ENCODE measurements at places on chromosomes 2 and 18.

- no peak for DNase-seq
Observed at GRCh38 chr2:3637692-3638455, 20.1 kb upstream of the ALLC start.

DNA sequence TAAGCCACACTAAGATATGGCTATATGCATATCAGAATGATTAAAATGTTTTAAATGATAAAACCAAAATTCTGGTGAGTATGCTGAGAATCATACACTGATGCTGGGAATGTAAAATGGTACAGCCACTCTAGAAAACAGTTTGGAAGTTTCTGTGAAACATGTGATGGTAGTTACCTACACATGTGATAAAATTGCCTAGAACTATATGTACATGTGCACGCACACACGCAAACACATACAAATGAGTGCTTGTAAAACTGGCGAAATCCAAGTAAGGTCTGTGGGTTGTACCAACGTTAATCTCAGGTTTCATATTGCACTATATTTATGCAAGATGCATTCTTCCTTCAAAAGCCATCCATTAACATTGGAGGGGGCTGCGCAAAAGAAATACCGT lies 195.0 kb upstream of the RAB6C start:
- no peak for DNase-seq

DNA sequence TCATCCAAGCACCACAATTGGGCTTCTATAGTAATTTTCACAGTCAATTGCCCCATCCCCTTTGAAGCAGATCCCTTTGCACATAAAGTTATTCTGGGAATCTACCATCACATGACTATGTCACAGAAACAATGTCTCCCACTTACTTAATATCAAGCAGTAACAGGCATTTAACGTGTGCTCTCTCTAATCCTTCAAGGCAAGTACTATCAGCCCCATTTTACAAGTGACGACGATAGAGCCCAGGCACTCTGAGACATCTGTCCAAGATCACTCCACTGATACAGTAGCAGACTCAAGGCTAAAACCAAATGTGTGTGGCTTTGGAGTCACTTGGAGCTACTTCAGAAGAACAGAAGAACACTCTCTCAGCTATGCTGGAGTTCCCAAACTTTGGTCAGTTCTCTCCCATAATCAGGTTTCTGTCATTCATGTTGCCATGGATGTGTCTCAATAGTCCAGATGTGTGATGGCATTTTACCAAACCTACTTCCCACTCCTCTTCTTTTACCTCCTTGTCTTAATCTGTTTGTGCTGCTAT lies 39.7 kb downstream of the PID1 start:
- no peak for DNase-seq

DNA sequence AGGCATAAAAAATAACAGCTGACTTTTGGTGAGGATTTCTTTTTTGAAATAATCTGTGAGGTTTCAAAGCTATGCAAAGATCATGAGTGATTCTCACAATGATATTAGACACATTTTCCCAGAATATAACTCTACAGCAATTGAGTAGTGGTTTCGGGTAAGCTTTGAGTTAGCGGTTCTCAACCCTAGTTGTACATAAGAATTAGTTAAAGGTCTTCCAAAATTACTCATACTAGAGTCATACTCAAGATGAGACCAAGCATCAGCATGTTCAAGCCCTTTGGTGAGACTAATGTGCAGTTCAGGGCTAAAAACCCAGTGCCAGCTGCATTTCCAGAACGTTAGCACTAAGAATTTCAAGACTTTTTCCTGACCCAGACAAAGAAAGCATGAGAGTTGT lies 31.1 kb downstream of the DSG4 start:
- DNase-seq, result no peak

GRCh38 chr2:226580403-226580802 lies 219.2 kb downstream of the IRS1 start:
- no peak for DNase-seq

DNA sequence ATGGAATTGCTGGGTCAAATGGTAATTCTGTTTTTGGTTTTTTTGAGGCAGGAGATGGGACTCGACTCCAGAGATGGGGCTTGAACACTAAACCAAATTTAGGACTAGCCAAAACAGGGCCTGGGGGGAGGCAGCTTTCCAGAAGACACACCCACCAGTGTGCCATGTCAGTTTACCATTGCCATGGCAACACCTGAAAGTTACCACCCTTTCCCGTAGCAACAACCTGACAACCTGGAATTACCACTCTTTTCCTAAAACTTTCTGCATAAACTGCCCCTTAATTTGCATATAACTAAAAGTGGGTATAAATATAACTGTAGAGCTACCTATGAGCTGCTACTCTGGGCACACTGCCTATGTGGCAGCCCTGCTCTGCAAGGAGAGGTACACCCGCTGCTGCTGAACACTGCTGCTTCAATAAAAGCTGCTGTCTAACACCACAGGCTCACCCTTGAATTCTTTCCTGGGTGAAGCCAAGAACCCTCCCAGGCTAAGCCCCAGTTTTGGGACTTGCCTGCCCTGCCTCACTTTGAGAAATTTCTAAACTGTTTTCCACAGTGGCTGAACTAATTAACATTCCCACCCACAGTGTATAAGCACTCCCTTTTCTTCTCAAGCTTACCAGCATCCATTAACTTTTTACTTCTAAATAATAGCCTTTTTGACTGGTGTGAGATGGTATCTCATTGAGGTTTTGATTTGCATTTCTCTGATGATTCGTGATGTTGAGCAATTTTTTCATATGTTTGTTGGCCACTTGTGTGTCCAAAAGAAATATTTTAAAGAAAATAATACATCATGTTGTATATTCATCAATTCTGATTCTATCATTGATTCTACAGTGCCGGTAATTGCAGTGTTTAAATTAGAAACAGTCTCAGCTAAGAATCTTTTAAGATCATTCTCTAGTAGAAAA lies 10.6 kb downstream of the CDK15 start:
- no peak for DNase-seq

- DNase-seq, result no peak
Observed at GRCh38 chr2:23387221-23387550, 2.2 kb downstream of the KLHL29 start.

DNA sequence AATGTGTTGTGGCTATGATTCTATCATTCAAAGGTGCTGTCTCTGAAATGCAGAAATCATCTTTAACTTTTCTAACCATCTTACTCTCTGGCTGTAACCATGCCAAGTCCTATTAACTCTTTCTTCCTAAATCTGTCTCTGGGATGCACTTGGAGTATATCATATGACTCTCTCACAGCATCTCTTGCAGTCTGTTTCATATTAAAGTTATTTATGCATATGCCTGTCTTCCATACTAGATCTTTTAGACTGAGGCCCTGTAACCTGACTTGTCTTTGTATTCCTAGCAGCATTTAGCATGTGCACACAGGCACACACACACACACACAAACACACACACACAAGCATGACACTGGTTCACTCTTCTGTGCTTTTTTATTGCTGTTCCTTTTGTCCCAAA lies 320.6 kb downstream of the ETAA1 start:
- DNase-seq, result no peak

Measured in NCI-H2029 treated with DMSO at 0.1 percent for 48 hours (cell line).